T-helper 22 cell (primary cell): ENCODE measurements at places on chromosomes 12 and 14.

DNA sequence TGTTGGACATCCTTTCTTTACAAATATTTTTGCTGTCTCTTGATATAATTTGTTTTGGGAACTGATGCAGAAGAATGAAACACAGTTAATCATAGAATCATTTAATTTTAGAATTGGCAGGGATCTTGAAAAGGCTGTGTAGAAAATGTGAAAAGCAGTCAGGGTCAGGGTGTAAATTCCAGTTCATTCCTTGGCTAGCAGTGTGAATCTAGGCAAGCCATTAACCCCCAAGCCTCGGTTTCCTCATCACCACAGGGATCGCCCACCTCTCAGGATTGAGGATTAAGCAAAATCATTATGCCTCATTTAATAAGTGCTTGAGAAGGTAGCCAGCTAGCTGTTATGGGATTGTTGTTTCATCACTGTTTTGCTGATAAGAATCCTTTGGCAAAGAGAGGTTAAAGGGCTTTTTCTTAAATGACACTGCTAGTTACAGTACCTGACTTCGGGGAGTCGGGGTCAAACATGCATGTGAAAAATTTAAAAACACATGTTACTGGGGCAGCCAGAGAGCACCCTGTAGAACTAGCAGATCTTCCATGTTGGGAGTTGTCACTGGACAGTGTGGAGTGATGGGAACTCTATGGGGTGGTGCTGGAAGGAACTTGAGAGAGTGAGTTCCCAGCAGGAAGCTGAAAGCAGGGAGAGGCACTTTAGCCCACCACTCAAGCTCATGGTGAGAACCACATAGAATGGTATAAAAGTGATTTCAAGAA is 10.7 kb downstream of the TNFRSF1A start:
- DNase-seq: no peak

- DNase-seq: no peak
Measured at GRCh38 chr12:98137278-98137677, 378.1 kb upstream of the TMPO start.

DNA sequence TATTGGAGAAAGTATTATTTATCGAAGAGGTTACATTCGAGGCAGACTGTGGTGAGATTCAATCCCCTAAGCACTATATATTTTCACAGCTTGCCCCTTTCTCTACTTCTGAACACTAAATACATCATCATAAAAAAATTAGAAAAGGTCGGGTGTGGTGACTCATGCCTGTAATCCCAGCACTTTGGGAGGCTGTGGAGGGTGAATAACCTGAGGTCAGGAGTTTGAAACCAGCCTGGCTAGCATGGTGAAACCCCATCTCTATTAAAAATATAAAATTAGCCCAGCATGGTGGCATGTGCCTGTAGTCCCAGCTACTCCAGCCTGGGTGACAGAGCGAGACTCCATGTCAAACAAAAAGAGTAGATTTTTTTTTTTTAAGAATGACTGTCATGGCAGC is 70.6 kb upstream of the MYF6 start:
- no peak for DNase-seq

- no peak for DNase-seq
Measured at GRCh38 chr12:78483767-78484315, 380.7 kb upstream of the SYT1 start.

DNA sequence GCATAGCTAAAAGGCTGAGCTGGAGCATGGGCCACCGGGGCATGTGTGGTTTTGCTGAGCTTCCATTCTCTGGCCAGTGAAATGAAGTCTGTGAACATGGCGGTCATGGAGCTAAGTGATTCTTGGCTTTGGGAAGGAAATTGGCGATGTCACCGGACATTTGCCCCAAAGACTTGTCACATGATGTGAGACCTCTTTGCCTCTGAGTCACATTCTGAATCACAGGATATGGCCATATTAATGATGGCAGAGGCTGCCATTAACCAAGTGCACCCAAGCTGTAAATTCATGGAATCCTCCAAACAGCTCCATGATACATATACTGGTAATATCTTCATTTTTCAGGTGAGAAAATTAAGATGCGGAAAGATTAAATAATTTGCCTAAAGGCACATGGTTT is 27.4 kb upstream of the BATF start:
- no peak for DNase-seq

DNA sequence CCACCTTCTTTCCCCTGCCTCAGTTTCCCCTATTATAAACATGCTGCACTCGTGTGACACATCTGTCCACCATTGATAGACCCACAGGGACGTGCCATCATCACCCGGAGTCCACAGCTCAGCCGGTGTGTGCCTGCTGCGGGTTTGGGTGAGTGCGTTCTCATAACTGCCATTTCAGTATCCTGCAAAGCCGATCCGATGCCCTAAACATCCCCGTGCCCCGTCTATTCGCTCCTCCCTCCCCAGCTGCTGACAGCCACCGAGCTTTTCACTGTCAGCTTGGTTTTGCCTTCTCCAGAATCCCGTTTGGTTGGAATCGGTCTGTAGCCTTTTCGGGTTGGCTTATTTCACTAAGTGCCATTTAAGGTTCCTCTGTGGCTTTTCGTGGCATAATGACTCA is 3.9 kb downstream of the LRCOL1 start:
- no peak for DNase-seq

GRCh38 chr14:37246427-37246829 is 48.7 kb downstream of the MIPOL1 start:
- no peak for DNase-seq

- DNase-seq: no peak
Measured at GRCh38 chr12:124152731-124153130, 142.2 kb upstream of the RFLNA start.

GRCh38 chr12:96409731-96410130 is 9.5 kb upstream of the CDK17 start:
- no peak for DNase-seq

DNA sequence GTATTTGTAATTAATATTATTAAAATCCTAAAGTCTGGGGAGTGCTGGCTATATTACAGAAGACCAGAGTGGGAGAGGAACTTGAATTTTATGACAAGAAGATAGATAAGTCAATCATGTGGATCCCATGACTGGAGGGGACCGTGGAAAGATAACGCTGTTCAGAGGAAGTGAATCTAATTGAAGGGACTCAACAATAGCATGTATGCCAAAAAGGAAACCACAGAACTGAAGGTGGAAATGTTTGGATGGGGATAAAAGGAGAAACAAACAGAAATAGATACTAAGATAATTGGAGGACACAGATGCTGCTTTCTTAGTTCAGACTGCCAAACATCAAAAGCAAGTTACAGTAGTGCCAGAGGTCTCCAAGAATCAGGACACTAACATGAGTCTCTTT is 21.1 kb downstream of the OR6J1 start:
- no peak for DNase-seq

DNA sequence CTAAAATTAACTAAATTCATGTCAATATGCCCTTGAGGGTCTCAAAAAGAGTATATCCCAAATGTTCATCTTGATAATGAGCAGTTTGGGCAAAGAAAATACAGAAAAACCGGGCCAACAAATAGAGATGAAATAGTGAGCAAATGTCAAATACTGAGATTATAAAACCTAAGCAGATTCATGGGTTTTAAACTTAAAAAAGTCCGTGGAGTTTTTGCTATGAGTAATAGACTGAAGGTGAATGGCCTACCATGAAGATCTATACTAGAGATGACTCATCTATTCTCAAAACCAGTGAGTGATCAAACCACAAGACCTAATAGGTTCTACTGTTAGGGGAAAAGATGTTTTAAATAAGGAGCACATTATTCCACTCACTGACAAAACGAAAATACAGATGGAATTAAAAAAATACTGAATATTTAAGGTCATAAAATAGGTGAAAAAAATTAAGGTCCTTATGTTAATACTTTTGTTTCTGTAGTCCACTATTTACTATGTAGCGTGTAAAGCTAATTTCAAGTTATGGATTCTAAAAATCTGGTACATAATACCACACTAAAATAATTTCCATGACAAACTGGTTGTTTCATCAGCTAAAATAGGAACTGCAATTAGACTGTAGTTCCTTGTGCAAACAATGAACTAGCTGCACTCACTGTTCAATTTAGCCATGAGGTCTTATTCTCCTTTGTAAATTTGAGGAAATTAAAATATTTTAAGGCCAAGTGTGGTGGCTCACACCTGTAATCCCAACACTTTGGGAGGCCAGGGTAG is 5.0 kb downstream of the HNRNPC start:
- no peak for DNase-seq

DNA sequence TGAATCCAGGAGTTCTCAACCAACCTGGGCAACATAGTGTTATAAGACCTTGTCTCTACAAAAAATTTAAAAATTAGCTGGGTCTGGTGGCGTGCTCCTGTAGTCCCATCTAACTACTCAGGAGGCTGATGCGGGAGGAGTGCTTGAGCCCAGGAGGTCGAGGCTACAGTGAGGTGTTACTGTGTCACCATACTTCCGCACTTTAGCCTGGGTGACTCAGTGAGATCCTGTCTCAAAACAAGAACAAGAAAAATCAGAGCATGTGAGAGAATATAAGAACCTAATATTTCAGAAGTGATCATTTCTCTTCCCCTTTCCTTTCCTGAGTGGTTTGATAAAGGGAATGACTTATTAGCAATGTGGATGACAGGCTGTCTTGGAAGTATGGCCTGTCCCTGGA is 9.5 kb downstream of the TRAF3 start:
- no peak for DNase-seq

DNA sequence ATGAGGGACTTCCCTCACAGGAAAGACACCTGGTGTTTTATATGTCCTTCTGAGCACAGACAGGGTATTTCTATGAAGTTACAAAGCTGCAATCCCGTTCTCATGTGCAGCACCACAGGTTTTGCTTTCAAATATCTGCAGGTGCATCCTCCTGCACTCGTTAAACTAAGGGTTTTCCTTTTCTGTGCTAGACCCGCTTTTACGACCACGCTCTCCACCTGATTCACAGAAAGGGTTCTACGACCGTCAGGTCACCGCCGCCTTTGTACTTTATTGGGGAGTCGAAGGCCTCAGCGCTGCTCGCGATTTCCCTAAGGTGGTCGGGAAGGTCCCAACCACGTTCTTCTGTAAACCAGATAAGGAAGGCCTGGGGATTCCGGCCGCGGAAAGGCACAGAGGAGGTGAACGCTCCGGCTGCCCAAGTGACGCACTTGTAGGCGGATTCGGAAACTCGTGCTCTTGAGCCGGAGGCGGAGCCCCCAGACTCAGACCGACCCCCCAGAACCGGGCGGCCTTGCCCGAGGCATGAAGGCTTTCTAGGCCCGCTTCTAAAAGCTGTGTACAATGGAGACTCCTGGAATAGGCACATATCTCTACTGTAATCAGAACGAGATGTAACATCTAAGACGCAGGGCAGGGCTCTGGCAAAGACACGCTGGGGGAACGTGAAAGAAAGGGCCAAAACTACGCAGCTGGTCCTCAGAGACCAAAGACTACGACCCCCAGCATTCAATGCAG is 995 bp upstream of the HSP90B1 start:
- peak; percentile 81 for DNase-seq

- no peak for DNase-seq
Measured at GRCh38 chr12:110733900-110734299, 8.8 kb downstream of the PPP1CC start.

DNA sequence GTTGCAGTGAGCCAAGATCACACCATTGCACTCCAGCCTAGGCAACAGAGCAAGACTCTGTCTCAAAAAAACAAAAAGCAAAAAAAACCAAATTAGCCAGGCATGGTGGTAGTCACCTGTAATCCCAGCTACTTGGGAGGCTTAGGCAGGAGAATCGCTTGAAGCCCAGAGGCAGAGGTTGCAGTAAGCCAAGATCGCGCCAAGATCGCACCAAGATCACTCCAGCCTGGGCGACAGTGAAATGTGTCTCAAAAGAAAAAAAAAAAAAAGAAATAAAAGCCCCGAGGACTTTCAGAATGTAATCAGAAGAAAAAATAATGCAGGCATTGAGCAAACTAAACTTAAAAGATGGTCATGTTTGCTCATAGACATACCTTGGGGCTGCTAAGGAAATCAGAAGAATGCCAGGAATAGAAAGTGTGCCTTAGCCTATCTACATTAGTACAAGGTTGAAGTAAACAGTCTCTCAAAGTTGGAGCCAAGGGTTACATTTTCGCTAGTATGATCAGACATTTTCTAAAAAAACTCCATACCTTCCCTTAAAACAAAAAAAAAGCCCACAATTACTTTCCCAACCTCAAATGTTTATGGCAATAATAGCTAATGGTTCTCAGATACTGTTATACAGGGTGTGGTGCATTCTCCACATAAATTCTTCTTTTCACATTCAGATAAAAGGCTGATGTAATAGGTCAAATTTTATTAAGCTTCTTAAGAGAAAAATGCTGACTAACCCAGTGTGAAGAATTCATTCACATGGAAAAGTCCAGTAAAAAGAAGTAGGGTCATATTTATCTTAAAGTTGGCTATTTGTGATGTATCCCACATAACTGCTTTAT is 15.8 kb downstream of the DTD2 start:
- DNase-seq: no peak

DNA sequence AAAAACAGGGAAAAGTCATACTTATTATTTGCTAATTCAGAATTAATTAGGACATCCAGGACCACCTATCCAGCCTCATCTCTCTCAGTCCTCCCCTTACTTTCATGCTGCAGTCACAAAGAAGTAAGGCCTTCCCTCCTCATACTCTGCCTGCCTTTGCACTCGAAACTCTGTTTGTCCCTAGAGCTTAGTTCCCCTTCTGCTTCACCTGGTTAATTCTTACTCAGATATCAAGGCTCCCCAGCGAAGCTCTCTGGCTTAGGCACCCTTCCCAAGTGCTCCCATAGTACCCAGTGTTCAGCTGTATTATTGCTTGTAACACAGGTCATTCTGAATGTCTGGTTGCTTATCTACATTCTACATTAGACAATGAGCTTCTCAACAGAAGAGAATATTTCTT is 81.3 kb downstream of the ERGIC2 start:
- no peak for DNase-seq

DNA sequence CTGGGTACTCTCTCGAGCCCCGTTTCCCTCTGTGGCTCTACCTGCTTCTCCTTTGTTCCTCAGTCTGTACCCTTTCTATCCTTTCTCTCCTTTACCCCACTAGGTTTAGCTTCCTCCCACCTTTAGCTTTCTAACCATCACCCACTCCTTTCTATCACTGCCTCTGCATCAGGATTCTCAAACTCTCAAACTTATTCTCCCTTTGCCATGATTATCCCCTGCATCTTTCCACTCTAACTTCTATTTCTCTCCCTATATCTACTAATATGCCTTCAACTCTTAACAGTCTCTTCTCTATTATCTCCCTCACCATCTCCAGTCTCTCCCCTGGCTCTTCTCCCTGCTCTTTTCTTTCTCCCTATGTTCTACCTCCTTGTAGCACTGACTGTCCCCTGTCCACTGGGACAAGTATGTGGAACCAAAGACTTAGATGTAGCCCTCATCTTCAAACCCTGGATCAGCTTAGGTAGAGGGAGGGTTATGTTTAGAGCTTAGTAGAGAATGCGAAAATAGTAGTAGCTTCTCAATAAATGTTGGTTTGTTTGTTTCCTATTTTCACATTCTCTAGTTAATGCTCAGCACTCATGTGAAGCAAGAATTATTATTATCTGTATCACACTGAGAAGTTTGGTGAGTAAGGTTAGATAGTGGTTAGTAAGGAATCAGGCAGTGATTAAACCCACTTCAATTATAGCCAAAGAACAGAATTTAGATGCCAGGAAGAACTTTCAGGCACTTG is 3.4 kb downstream of the GDF11 start:
- no peak for DNase-seq
